H9 (cell line): ENCODE measurements at places on chromosomes 3 and 15. TPM values are rescaled to one million over a fixed set of nuclear protein-coding genes. Genes with fewer than 3 reads are reported as not detected.

SNTN gene
- total RNA-seq = not detected in 2 replicates

DNA sequence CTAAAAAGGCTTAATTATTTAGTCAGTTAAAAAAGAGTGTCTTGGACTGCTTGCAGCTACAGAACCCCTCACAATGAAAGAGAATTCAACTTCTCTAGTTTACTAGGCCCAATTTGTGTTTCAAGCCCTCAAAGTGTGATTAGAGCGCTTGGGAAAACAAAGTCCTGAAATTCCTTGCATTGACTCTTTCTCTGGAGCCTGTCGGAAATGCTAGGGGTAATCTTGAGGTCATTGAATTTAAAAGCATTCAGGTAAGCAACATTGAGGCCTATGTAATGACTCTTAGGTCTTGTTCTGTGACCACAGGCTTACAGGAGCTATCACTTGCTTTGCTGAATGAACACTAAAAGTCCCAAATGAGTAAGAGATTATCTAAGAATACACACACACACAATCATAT is 186.0 kb downstream of the NLGN1 start:
- DNase-seq = no peak

- no peak for DNase-seq
Observed at GRCh38 chr3:25992606-25993005, 202.7 kb downstream of the OXSM start.

DNA sequence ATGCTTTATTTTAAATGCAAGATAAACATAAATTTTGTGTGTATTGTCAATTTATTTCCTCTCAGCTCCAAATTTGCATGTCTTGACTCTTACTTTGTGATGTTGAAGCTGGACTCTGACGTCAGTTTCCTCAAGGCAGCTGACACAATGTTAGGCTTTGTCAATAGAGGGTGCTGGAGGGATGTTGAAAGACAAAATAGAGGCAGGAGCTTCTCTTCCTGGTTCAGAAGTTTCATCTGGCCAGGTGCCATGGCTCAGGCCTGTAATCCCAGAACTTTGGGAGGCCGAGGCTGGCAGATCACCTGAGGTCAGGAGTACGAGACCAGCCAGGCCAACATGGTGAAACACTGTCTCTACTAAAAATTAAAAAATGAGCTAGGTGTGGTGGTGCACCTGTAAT is 408.6 kb downstream of the GBE1 start:
- DNase-seq = peak; percentile 41

SEMA3B gene
- total RNA-seq = 4.4 and 6.4 TPM in 2 replicates

GRCh38 chr3:81749265-81749664 is 12.2 kb downstream of the GBE1 start:
- DNase-seq = no peak

DNA sequence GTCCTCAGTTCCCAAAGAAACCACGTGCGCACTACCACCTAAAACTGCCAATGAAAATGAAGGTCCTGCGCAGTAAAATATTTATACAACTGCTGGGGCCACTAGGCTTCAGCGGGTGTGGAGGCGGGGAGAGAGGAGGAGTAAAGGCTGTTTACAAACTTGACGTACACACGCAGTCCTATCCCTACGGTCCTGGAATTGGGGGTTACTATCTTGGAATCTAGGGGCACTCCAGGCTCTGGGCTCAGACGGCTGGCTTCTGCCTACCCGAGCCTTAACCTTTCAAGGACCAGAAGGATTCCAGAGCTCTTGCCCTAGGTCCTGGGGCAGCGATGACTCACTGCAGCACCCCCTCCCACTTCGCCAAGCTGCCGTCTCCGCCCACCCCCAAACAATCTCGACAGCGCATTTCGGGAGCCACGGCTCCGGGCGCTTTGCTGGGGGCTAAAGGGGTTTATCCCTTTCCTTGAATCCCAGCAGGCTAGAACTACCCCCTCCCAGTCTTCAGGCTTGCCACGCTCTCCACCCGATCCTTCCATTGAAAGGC is 3.0 kb downstream of the ADAMTS9 start:
- peak; percentile 71 for DNase-seq

DNA sequence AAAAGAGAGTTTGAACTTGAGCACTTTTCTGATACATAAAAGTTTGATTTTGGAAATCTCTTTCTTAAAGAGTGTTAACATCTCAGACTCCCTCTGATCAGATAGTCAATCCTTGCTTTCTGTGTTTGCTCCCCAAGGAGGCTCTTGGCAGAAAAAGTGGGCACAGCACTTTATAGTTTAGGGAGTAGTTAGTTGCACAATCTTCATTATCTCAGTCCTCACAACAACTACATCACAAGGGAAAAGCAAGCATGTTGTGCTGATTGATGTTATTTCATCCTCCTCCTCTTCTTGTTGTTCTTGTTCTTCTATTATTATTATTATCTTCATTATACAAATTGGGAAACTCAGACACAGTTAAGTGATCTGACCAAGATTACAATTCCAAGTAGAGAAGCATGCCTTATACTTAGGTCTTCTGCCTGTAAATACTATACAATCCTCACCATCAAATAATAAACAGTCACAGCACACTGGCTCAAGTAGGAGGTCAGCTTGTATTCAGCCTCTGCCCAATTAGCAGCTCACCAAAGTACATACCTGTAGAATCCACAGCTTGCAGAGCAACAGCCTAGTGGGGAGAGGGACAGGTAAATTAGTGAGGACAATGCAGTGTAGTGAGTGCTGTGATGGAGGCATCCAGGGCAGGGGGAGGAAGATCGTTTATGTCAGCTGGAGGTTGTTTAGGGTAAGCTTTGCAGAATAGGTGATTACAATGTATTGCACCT is 304.1 kb upstream of the MME start:
- no peak for DNase-seq

DNA sequence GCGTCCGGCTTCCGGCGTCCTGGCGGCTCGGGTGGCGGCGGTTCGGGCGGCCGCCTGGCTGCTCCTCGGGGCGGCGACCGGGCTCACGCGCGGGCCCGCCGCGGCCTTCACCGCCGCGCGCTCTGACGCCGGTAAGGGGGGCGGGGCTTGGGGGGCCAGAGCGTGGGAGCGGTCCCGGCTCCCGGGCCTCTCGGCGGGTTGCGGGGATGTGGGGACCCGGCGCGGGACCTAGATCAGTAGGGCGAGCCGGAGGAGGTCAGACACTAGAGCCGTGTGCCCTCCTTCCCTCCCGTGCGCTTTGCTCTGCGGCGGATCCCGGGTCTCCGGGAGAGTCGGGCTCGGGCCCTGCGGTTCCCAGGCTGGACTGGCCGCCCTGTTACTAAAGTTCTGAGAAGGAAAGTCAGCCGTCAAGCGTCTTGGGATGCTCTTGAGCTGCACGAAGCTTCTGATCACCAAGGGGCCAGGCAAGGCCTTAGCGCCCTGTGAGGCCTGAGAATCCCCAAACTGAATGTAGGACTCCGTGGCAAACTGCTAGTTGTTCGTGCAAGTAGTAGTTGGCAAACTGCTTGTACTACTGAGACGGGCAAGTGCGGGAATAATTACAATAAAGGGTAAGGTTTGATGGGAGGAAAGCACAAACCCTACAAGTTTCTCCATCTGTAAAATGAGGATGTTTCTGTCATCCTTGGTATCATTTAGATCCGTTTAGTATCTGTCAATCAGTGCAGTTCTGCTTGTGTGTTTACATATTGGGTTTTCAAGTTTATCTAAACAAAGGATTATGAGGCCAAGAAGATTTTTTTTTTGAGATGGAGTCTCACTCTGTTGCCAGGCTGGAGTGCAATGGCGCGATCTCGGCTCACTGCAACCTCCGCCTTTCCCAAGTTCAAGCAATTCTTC is 587 bp downstream of the PIGX start:
- peak; percentile 53 for DNase-seq

GRCh38 chr3:71968544-71968943 is 183.6 kb upstream of the PROK2 start:
- no peak for DNase-seq

- no peak for DNase-seq
Observed at GRCh38 chr15:84947947-84948830, 33.5 kb upstream of the PDE8A start.

DNA sequence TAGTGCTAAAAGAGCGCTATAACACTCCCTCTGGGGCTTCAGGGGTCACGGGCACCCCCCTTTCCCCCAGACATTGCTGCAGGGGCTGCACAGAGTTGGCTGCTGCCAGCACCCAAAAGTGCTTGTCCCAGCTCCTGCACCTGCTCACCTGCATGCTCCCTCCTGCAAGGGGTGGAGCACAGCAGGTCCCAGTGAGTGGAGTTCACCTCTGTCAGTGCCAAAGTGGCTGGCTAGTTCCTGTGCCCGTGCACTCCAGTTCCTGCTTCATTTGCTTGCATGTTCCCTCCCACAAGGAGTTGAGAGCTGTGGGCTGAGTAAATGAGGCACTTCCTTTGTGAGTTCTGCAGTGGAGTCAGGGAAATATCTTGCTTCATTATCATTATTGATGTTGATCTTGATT is 476.9 kb downstream of the SQOR start:
- no peak for DNase-seq

DNA sequence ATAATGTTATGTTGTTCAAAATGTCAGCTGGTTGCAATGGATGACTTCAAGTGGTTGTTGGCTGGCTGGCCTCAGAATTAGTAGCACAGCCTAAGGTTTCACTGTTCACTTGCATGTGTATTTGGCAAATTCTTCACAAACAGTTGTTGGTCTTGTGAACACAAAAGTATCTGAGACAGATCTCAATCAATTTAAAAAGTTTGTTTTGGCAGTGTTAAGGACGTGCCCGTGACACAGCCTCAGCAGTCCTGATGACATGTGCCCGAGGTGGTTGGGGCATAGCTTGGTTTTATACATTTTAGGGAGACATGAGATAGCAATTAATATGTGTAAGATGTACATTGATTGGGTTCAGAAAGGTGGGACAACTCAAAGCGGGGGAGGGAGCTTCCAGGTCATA is 436.0 kb downstream of the AGBL1 start:
- no peak for DNase-seq

DNA sequence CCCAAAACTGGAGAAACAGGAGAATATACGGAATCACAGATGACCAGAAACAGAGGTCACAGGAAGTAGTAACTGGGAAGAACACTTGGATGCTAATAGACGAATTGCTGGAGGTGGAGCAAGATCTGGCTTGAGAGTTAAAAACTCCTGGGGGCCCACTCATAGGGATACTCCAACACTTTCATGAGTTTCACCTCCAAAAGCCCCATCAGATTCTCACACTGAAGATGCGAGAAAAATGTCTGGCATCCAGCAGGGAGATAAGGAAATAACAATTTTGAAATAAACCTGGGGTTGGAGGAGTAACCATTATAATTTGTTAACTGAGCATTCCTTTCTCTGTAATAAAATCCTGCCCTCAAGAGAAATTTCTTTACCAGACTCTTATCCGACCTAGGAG is 154.0 kb downstream of the ANXA2 start:
- DNase-seq = no peak

- DNase-seq = no peak
Observed at GRCh38 chr3:112653881-112654300, 12.9 kb upstream of the CCDC80 start.

- no peak for DNase-seq
Observed at GRCh38 chr3:72548981-72549380, 299.3 kb downstream of the SHQ1 start.

DNA sequence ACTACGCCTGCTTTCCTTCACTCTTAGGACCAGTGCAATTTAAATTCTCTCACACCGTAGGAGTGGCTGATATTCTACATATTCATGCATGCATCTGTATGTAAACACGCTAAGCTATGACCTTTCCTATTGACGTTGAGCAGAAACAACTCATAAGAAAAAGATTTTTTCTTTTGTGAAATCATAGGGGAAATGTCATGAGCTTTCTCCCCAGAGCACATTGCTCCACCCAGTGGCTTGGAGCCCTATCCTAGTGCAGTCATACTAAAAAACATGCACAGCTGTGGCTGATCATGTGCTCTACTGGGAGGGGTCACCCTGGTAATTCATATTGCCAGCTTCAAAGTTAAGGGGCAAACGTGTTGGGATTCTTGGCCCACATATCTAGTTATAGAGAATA is 1.8 kb upstream of the MESD start:
- DNase-seq = no peak
